Occipital lobe (tissue), 3 donors: ENCODE measurements at places on chromosomes 12 and 14. TPM values are rescaled to one million over a fixed set of nuclear protein-coding genes. Genes with fewer than 3 reads are reported as not detected.

Gene EEA1
- total RNA-seq = 16.7 TPM

Gene AQP5
- total RNA-seq = 0.62 TPM

Gene KRT74
- total RNA-seq = not detected

Gene KITLG
- total RNA-seq = 90.8 TPM

Gene MFAP5
- total RNA-seq = not detected

Gene SSTR1
- 14.8 TPM for total RNA-seq

Gene LTB4R2
- 1.4 TPM for total RNA-seq

Gene SEL1L
- total RNA-seq = 72.8 TPM

Gene DTX1
- 16.2 TPM for total RNA-seq

Gene CACNA2D4
- not detected for total RNA-seq

Gene ZCRB1
- total RNA-seq = 15.0 TPM

Gene FGD4
- 86.3 TPM for total RNA-seq

Gene CAPZA3
- not detected for total RNA-seq

Gene ATF7IP
- 77.5 TPM for total RNA-seq

Gene PLA2G1B
- total RNA-seq = not detected

Gene METTL3
- total RNA-seq = 87.8 TPM

Gene PTGER2
- not detected for total RNA-seq

Gene RASAL1
- total RNA-seq = 2.5 TPM

Gene CLEC4D
- not detected for total RNA-seq

Gene SOAT2
- not detected for total RNA-seq

Gene TSHR
- under 0.01 TPM for total RNA-seq

Gene NOS1
- 1.2 TPM for total RNA-seq

Gene AKAP3
- total RNA-seq = 2.7 TPM
